8988T (cell line): ENCODE measurements at places on chromosomes 3 and 15.

- no peak for DNase-seq
Observed at GRCh38 chr3:149151843-149152242, 22.4 kb downstream of the HPS3 start.

DNA sequence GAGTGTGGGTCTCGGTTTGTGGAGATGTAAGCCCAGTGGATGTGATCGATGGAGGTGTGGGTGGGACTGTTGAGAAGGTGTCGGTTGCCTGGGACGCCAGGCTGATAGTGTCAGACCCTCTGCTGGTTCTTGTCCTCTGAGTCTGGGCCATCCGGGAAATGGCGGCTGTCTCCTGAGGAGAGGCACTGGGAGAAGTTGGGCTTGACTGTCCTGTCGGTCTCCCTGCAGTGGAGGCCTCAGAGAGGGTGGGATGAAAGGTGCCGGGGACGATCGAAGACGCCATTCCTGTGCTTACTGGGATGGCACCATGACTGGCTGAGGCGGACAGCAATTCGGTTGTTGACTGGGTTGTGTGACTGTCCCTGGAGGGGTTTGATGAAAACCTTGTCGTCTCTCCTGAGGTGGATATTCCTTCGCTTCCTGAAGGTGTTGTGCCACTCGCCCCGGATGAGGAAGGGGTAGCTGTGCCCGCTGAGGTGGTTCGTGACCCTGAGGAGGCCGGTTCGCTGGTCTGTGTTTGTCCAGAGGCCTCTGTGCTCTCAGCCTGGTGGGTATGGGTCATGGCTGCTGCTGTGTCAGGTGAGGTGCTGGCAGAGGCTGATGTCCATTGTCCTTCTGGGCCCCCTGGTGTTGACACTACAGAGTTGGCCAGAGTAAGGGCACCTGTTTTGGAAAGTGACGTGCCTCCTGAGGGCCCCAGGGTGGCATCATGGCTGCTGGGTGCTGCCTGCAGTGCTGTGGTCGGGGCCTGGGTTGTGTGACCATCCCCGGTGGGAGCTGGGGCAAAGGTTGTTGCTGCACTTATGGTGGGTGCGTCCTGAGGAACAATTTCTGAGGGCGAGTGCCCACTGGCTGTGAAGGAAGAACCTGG, 22.8 kb downstream of the MUC4 start:
- DNase-seq: no peak

DNA sequence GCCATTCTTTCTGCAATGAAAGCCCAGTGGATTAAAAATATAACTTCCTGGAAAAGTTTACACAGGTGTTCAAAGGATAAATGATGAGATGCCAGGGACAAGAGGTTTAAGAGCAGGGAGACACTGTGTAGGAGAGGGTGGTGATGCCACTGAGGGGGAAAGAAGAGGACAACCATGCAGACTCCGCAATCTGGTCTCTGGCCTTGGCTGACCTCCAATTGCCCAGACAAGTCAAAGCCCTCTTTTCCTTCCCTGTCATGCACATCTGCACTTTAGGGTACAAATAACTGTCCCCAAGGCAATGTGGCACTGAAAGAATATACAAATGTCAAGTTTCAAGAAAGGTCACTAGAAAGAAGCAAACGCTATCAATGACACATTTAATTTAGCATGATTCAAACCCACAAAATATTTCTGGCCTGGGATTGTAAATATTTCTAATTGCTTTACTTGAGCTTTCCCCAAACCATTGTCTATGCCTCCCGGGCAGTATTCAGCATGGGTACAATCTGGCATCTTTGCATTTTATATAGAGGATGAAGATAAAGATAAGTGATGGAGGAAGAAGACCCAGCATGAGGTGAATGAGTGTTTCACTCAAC, 319.4 kb downstream of the PLCL2 start:
- no peak for DNase-seq

DNA sequence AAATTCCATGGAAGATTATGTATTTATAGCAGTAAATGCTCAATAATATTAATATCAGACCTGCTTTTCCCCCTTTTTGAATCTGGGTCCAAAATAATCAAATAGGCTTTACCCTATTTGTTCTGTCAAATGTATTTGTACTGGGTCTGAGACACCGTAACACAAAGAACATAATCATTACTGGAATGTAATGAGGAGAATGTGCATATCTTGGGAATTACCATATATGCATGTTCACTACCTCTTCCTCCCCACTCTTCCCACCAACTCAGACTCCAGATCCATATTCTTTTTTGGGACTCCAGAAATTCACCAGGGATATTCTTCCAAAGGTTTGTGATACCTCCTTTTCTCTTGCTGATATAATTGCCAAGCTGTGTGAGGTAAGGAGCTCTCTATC, 237.1 kb downstream of the KCNMB2 start:
- no peak for DNase-seq

DNA sequence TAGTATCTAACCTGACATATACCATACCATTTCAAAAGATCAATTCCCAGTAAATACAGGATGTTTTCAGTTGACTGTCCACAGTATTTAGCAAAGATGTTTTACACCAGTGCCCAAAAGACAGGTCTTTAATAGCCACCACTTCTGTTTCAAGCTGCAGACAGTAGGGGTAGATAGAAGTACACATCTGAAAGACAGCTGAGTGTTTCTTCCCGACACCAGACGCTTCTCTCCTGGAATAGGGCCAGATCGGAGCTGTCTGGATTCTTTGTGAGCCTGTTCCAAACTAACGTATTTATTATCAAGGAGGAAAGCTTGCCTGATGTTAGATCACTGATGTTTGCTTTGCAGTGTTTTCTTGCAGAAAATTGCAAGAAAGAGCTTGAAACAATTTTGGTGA, 136.1 kb upstream of the RBMS3 start:
- DNase-seq: no peak

- no peak for DNase-seq
Observed at GRCh38 chr3:196115678-196116083, 33.8 kb upstream of the TFRC start.

GRCh38 chr15:32682569-32682968, 35.2 kb upstream of the GREM1 start:
- no peak for DNase-seq

DNA sequence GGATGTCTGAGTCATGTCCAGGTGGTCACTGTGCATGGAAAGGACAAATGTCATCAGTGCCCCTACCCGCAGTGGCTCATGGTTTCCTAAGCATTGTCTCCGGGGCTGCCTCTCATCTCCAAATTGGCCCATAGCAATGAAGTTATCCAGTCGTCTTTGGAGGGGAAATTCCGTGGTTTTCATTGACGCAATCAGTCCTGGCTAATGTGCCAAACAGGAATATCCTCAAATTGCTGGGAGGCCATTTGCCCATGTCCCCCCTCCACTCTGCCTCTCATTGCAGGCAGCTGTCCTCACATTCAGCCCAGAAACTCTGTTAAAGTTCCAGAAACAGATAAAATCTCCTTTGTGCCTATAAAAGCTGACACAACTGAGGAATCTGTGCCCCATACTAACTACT, 81.6 kb downstream of the MCTP2 start:
- no peak for DNase-seq

DNA sequence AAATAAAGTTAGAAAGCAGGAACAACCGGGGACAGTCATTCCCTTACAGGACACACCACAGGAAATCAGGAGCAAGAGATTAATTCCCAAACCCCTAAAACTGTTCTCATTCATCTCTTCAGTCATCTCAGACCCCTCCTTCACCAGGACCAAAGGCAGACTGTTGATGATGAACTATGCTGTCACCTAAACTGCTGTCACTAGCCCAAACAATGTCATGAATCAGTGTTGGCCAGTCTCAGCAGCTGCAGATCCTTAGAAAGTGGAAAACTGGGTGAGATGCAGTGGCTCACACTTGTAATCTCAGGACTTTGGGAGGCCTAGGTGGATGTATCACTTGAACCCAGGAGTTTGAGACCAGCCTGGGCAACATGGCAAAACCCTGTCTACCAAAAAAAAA, 909.6 kb downstream of the ROBO1 start:
- no peak for DNase-seq

GRCh38 chr3:139295040-139295439, 48.8 kb upstream of the MRPS22 start:
- DNase-seq: no peak

DNA sequence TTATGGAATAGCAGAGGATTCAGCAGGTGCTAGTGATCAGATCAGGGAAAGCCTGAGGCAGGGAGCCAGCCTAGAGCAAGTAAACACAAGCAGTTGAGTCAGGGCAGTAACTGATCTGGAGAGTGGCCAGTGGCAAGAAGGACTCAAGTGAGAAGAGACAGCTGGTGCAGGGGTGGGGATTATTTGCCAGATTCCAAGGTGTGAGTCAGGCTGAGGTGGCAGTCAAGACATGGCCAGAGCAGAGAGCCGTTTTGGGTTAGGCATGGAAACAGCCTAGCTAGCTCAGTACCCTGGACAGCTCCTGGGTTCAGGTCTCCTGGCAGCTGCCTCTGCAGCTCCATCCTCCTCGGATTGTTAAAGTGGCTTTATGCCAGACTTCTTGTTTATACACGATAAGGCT, 281.9 kb upstream of the ONECUT1 start:
- peak; percentile 8 for DNase-seq

GRCh38 chr3:94176988-94177745, 114.3 kb downstream of the NSUN3 start:
- no peak for DNase-seq

GRCh38 chr15:61309031-61309511, 80.0 kb upstream of the RORA start:
- no peak for DNase-seq

GRCh38 chr3:65979731-65980130, 59.0 kb downstream of the MAGI1 start:
- DNase-seq: no peak

GRCh38 chr3:28114893-28115292, 126.5 kb upstream of the CMC1 start:
- no peak for DNase-seq

DNA sequence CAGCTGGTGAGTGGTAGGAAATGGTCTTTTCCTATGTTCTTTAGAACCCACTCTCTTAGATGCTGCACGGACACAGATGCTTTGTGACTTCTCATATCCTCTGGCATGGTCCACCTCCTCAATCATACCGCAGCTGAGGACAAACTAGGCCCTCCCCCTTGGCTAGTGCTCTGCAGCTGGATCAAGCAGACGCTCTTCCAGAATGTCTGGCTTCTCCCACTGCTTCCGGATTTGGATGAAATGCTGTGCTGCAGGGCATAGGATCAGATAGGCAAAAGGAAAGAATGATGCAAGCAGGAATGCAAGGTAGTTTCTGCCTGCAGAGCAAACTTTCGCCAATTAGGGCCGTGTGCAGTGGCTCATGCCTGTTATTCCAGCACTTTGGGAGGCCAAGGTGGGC, 75.7 kb upstream of the SLC4A7 start:
- no peak for DNase-seq

DNA sequence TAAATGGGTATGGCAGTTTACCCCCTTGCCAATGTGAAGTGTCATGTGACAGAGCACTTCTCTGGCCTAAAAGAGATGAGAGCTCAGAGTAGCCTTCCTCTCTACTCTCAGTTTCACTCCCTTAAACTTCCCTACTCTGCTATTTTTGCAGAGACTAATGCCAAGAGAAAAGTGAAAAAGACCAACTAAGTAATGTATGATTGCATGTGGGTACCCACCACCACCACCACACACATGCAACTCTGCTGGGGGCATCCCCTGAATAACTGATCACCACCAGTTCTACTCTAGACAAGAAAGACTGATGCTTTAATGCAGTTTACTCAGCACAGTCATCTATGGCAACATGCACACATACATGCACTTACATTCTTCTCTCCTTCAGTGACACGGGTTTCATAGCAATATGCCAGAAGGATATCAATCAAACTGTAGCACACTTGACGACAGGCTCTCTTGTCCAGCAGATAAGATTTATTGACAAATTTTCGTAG, 31.3 kb downstream of the SHQ1 start:
- no peak for DNase-seq

DNA sequence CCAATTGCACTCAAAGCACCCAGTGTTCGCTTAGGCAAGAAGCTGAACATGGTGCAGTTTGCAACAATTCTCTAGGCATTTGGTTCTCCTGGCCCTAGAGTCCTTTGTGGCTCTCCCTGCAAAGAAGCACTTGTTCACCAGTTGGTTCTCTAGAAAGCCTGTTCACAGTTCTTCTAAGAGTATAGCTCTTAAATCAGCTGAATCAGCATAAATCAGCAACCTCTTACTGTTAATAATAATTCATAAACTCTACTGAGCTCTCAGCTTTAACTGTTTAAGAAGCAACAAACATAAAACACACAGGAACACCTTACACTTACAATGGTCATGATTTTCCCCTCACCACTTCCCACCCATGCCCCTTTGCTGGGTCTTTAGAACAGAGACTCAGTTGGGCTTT, 56.8 kb upstream of the PPP2R3A start:
- DNase-seq: no peak

DNA sequence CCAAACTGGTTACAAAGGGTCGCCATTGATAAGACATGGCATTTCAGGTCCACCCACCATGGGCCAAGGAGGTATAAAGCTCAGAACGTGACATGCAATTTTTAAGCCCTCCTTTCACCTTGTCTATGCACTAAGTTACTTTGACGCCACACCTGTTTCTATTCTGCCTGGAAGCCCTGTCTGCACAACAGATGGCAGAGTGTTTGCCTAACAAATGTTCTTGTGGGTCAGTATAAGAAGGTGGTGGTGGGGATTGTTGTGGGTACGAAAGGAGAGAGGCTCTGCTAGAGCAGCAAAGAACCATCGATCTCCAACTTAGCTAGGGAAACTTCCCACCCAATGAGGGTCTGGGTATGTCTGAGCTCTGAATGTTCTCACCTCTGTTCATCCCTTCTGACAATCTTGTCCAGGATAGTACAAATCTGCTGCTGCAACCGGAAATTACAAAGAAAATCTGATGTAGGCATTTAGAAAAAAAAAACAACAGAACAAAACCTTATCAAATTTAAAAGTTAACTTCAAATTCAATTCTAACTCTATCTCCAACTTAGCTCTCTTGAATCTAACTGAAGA, 945.0 kb upstream of the CFAP20DC start:
- DNase-seq: no peak

- no peak for DNase-seq
Observed at GRCh38 chr3:128945041-128945877, 48.6 kb downstream of the CFAP92 start.

GRCh38 chr3:44883999-44884431, 9.6 kb downstream of the TGM4 start:
- DNase-seq: peak; percentile 38

GRCh38 chr3:157274644-157275137, 114.7 kb upstream of the CCNL1 start:
- DNase-seq: no peak
